Type B pancreatic cell (in vitro differentiated cells): ENCODE measurements at places on chromosomes 3 and 15. TPM values are rescaled to one million over a fixed set of nuclear protein-coding genes. Genes with fewer than 3 reads are reported as not detected.

- no peak for DNase-seq
Measured at GRCh38 chr15:66071921-66072295, 181.6 kb downstream of the MEGF11 start.

DNA sequence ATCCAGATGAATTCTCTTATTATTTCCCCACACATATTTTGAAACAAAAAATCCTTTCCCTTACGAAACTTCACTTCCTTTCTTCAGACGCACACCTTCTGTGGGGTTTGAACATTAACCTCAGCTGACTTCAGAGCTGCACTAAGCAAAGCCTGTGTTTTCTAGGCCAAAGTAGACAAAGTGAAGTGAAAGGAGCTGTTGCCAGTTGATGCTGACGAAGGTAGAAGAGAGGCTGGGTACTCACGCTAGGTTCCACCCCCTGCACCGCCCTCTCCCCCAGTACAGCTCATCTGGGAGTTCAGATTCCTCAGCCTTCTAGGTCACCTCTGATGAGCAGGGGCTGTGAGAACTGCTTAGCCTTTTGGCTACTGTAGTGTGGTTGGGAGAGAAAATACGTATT, 24.1 kb downstream of the DUT start:
- no peak for DNase-seq

Gene SERINC4
- total RNA-seq = 0.14 and 0.17 TPM in 2 replicates

DNA sequence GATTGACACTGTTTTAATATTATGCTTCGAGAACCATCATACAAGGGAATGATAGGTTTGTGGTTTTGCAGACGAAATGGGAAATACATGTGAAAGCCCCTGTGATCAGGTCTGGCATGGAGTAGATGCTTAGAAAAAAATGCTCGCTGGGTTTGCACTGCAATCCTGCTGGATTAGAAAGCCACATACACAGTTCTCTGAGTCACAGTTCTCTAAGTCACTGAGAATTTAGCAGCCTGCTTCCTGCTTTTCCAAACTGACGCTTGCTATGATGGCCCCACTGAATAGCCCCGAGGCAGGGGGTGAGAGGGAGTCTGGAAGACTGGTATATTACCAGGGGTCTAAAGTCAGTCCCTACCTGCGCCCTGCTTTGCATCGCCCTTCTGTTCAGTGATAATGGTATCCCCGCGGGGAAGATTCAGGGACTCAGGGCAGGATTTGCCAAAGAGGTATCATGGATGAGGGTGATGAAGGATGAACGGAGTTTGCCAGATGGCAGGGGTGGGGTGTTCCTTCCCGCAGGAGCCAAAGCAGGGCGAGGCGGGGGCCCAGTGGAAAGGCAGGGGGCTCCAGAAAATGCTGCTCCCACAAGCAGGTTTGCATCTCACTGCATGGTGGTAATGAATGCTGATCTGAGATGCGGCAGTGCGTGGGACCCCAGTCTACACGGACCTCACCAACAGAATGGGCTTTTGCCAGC, 82.3 kb downstream of the IQSEC1 start:
- no peak for DNase-seq

Gene GPR160
- total RNA-seq = 7.3 and 13.1 TPM in 2 replicates

DNA sequence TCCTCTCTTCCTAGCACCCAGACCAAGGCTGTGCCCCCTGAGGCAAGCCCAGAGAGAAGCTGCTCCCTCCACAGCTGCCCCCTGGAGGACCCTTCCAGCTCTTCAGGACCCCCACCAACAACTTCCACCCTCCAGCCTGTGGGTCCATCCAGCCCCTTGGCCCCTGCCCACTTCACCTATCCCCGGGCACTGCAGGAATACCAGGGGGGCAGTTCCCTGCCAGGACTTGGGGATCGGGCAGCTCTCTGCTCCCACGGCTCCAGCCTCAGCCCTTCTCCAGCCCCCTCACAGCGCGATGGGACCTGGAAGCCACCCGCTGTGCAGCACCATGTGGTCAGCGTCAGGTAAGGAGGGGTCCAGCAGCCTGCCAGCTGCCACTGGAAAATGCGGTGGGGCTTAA, 5.6 kb downstream of the DISP2 start:
- no peak for DNase-seq

DNA sequence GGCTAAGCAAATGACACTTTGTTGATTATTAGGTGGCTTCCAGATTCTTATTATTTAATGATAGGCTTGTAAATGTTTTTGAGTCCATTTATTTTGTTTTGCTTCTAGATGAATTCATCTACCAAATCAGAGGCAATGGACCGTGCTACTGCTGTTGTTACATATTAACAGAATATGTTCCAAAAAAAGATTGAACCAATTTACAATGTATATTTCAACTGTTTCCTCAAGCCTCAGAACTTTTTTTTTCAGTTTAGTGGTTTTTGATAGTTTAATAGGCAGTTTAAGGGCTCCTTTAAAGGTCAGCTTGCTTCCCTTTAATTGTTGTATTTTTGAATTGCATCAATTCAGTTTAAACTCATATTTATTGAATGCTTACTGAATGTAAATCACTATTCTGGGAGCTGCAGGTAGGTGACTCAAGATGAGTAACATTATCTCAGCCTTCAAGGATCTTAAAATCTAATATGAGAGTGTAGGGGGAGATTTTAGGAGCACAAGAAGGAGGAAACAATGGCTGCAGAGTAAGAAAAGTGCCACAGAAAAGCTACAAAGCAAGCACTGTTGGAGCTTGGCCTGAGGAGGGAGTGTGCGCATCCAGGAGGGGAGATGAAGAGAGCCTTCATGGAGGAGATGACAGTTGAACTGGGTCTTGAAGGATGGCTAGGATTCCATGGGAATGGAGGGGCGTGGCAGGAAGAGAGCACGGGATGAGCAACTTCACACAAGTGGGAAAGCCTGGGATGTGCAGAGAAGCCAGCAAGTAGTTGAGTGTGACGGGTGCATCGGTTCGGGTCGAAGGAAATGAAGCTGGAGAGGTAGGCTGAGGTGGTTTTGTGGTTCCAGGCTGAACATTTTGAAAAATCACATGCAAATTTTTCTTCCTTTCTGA, 14.7 kb downstream of the MAP2K1 start:
- no peak for DNase-seq

- DNase-seq = no peak
Measured at GRCh38 chr3:25032344-25032743, 395.7 kb upstream of the RARB start.

Gene FETUB
- total RNA-seq = not detected in 2 replicates

DNA sequence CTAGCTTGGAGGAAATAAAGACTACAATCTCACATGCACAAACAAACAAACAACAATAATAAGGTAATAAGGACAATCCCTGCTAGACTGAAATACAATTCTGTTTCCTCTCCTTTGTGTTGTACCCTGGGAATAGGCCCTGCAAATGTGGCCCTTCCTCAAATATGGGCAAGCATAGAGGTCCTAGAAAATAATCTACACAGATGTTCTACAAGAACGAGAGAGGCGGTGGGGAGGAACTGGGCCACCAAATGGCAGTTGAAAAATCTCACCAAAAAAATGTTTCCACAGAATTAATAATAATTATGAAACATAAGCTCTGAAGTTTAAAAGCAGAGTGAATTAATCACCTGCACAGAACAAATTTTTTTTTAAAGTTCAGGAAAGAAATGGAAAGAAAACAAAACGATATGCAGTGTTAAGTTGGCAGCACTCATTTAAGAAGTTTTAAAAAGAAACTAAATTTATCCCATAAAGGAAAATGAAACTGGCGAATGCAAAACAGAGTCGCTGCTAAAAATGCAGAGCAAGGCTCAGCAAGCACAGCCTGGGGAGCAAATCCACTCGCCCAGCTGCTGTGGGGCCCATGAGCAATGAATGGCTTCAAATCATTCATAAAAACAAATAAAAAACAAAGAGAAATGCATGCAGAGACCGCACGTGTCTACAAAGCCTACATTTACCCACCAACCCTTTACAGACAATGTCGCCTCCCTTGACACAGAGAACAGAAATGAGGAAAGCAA, 475.4 kb downstream of the OCA2 start:
- no peak for DNase-seq

Gene TMEM212
- not detected in 2 replicates for total RNA-seq

Gene ADAMTSL3
- 1.9 and 2.4 TPM in 2 replicates for total RNA-seq

DNA sequence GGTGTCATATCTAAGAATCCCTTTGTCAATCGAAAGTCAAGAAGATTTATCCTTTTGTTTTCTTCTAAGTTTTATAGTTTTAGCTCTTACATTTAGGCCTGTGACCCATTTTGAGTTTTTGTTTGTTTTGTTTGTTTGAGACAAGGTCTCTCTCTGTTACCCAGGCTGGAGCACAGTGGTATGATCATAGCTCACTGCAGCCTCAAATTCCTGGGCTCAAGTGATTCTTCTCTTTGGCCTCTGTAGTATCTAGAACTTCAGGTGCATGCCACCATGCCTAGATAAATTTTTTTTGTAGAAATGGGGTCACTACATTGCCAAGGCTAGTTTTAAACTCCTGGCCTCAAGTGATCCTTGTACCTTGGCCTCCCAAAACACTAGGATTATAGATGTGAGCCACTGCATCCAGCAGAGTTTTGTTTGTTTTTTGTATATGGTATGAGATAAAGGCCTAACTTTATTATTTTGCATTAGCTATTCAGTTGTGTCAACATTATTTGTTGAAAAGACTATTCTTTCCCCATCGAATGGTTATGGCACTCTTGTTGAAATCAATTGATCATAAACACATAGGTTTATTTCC, 5.8 kb upstream of the MYO5C start:
- no peak for DNase-seq

Gene CPN2
- not detected in 2 replicates for total RNA-seq

DNA sequence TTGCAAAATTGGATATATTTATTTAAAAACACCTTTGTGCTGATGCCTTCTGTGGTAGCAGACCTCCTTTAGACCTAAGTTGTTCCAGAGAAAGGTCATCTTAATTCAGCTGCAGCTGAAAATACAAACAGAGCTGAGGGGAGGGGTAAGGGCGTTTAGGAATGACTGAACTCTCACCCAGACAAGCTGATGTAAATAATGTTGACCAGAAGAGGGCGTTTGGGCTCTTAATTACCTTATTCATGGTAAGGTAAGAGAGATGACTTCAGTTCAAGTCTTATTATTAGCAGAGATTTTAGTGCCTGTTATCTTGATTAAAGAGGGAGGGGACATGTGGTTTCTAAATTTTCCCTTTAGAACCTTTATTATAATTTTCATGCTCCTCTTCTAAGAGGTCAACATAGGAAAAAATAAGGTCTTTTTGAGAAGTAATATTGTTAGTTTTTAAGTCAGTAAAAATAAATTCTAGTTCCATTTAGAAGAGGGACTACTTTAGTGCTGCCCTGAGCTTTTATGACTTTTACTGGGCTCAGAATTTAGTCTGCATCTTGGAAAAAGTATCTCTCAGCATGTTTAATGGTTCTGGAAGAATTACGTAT, 46.3 kb downstream of the GPR171 start:
- DNase-seq = no peak

- DNase-seq = no peak
Measured at GRCh38 chr3:15527031-15527459, 5.5 kb upstream of the COLQ start.

Gene RUVBL1
- 34.6 and 61.1 TPM in 2 replicates for total RNA-seq

GRCh38 chr3:42192334-42193200, 73.4 kb downstream of the CCK start:
- DNase-seq = no peak

DNA sequence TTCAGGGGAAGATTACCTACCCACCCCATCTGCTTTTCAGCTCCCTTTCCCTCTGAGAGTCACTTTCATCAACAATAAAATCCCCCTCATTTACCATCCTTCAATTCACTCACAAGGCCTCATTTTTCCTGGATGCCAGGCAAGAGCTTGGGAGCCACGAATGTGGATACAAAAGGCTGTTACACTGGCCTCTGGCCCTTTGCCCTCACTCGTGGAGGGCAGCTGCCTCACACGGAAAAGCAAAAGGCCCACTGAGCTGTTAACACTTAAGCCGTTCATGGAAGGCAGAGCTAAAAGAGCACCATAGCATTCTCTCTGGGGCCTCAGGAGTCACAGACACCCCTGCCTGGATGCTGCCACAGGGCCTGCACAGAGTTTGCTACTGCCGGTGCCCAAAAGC, 102.4 kb upstream of the TUSC7 start:
- DNase-seq = no peak

DNA sequence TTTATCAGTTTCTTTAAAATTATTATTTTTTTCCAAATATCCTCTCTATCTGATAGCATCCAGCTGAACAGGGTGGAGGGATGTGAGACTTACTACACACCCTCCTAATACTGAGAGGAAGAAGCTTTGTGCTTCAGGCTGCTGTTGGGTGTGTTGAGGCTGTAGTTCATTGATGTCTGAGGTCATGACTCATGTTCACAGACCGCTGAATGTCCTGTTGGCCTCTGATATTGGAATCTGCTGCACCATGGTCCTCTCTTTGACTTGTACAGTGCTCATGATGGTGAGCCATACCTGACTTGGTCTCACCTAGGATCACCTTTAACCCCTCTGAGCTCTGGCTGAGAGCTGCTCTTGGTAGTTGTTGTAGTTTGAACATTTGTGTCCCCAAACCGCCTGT, 302.9 kb downstream of the SATB1 start:
- no peak for DNase-seq

- no peak for DNase-seq
Measured at GRCh38 chr3:177742273-177742672, 545.0 kb upstream of the TBL1XR1 start.
